NCI-H1694 treated with DMSO at 0.1 percent for 48 hours (cell line): ENCODE measurements at places on chromosomes 1 and 21.
A peak's percentile ranks its signal among the peaks of the same experiment; 100 is the strongest.

DNA sequence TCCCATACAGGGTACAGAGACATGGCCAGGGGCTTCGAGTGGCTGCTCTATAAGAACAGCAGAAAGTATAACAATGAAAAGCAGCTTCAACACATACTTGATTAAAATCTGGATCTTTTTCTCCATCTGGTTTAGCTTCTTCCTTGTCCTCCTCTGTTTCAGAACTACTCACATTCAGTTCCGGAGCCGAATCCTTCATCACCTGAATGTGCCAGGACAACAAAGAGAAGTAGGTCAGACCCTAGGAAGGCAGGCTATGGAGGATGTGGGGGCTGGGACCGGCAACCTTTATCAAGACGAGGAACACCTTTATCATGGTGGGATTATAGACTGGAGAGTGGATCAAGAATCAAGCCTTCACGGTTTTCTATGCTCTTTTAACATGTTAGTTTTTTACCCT is 32.2 kb upstream of the RAP1GAP start:
- DNase-seq: no peak

GRCh38 chr1:175629318-175629694 is 114.1 kb downstream of the TNR start:
- DNase-seq: no peak

DNA sequence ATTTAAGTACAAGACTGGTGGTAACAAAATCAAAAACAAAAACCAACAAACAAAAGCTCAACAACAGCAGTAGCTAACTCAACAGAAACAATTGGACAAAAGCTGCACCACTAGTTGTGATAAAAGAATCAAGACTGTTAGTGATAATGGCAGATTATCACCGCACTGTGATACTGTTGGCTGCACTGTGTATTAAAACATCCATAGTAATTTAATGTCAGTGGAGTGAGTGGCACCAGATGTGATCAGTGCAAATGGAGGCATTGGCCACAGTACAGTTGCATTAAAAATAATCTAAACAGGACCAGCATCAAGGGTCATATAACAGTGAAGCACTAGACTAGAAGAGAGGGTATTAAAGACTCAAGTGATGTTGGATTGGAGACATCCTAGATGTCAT is 1341.3 kb downstream of the MRPL39 start:
- DNase-seq: no peak

GRCh38 chr1:32917521-32917920 is 16.3 kb upstream of the TMEM54 start:
- DNase-seq: no peak

DNA sequence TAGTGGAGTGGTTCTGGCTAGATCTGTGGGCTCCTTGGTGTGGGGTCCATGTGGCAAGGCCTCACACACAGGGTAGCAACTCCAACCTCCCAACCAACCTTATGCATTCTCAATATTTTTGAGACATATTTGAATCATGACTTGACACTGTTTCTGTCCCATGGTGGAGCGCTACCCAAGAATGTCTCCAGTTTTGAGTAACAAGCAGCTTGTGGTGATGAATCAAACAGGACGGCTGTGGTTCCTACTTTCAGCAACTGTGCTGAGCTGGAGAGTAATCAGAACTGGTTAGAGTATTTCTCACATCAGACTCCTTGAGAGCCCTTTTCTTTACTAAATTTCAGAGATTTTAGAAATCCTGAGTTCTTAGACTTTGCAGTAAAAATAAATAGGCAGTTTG is 3.1 kb downstream of the LCE3D start:
- no peak for DNase-seq

- peak; percentile 70 for DNase-seq
These were observed 44.9 kb upstream of the BARHL2 start for GRCh38 chr1:90761781-90762589.

GRCh38 chr1:3670823-3671265 is 18.5 kb downstream of the TP73 start:
- no peak for DNase-seq

GRCh38 chr21:28445141-28445830 is 547.4 kb downstream of the LTN1 start:
- no peak for DNase-seq

GRCh38 chr1:44650159-44650831 is 24.0 kb downstream of the TMEM53 start:
- DNase-seq: no peak

GRCh38 chr1:37094302-37094701 is 60.0 kb upstream of the GRIK3 start:
- no peak for DNase-seq

DNA sequence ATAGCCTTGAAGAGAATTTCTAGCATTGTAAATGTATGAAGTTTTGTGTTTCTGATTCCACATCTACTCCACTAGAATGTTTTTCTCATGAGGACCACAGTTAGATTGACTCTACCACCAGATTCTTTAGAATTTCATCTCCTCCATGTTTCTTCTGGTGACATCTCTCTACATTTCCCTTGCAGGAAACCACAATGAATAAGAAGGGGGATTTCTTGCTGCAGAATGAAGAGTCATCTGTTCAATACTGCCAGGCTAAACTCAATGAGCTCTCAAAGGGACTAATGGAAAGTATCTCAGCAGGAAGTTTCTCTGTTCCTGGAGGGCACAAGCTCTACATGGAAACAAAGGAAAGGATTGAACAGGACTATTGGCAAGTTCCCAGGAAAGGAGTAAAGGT is 18.6 kb downstream of the GBP6 start:
- no peak for DNase-seq

DNA sequence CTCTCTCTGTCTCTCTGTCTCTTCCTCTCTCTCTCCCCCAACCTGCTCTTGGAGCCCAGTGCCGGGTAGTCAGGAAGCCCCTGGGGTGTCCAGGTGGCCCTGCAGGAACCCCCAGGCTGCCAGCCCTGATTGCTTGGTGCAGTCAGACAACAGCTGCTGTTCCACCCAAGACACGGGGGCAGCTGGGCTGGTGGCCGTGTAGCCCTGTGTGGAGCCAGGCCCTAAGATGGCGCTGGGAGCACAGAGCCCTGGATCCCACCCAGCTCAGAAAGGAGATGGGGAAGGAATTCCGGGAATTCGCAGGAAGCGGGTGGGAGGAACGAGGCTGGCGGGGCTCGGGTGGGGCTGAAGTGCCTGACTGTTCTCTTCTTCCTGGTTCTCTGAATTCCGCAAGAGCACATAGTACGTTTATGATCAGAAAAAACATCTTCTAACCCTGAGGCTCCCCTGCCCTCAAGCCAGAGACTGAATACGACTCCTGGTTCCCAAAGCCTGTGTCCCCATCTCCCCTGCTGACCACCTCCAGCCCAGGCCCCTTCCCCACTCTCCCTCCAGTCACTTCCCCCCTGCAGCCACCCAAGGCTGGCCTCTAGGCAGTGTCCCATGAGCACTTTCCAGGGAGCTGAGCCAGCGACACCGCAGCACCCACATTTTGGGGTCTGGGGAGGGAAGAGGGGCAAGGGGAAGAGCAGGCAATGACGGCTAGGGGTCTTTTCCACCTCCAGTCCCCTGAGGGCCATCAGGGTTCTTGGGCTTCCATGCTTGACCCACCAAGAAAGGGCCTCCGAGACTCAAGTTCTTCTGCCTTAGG is 55.0 kb downstream of the WNT9A start:
- DNase-seq: no peak

GRCh38 chr1:3313576-3313950 is 140.9 kb upstream of the ARHGEF16 start:
- no peak for DNase-seq

- no peak for DNase-seq
These were observed 302.8 kb downstream of the MATN1 start for GRCh38 chr1:30420519-30421050.

GRCh38 chr21:42286416-42286815 is 28.8 kb downstream of the TFF3 start:
- no peak for DNase-seq

DNA sequence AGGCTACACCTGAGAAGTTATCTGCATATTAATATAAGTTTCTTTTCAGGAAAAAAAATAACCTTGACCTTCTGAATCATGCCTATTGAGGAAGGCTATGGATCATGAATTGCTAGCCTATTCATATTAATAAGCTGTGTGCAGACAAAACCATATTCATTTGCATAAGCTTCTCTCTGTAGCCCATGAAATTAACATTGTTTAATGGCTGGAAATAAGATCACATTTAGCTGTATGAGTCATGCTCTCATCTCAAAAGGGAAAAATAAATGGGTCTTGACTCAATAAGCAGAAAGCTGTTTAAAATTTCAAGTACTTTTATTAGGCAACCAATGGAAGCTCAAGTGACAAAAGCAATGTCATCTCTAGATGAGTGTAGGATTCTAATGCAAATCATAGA is 330.0 kb upstream of the DEPDC1 start:
- DNase-seq: no peak

DNA sequence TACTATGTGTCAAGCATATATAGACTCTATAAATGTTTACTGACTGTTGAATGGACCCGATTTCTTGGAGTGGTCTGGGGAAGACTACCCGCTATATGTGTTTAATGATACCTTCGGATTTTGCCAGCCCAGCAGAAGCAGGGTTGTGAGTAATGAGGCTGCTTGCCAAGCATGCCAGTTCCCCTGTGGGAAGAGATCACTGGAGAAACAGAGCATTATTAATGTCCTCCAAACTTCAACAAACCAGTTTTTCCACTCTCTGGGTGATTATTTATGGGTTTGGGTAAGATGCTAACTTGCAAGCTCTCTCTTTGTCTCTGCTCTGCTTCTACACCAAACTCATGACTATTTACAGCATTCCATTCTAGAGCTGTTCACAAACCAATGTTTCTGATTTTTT is 25.1 kb upstream of the PHGDH start:
- no peak for DNase-seq

DNA sequence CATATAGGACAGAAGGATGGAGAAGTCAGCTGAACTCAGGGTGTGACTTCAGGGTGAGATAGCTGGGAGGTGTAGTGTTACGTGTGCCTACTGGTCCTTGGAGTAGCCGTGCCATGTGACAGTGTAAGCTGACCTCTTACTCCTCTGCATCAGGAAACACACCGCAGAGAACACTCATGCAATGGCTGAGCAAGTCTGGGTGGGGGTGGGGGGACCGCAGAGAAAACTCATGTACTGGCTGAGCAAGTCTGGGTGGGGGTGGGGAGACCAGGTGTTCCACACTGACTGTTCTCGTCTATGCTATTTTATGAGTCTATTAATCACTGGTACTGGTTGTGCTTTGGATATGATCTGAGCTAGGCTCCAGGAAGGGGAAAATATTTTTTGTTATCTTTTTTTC is 233.1 kb downstream of the PAPPA2 start:
- no peak for DNase-seq

DNA sequence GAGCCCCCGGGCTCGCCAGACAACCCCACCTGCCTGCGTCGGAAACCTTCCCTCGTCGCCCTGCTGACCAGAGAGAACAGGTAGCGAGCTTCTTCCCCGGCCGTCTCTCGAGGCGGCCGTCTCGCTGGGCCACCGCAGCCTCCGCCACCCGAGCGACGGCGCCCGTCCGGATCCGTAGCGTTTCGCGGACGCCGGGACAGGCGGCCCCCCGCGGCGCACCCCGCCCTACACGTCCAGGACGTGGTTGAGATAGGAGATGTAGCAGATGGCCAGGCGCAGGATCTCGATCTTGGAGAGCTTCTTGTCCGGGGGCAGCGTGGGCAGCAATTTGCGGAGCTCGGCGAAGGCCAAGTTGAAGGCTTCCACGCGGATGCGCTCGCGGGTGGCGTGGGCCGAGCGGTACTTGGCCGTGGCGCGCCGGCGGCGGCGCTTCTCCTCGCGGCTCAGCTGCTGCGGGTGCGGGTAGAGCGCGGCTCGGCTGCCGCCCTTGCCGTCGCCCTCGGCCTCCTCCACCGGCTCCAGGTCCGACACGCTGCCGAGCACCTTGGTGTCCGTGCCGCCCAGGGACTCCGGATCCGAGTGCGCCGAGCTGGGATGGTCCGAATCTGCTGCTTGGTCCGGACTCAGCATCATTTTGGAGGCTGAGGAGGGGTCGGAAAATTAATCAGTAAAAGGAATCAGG is 3.0 kb downstream of the NHLH2 start:
- peak; percentile 44 for DNase-seq

GRCh38 chr1:248622570-248623001 is 12.3 kb downstream of the OR2T11 start:
- peak; percentile 69 for DNase-seq

DNA sequence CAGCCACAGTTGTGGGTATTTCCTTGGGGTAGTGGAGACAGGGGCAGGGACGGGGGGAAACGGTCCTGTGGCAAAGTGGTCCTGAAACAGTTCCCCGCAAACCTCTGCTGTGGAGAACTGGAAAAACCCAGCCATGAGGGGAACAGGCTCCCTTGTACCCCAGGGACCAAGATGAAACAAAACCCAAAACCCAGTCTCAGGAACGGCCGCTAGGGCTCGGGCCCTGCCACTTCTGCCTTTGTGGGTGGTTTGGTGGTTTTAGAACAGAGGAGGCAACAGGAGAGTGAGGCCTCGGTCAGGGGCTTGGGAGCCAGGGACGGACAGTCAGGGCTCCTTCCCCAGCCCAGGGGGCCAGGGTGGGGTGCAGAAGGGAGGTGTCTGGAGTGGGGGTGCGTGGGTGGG is 24.8 kb upstream of the EDN2 start:
- DNase-seq: no peak

- DNase-seq: no peak
These were observed 106.1 kb upstream of the RUNX3 start for GRCh38 chr1:25036117-25036546.

GRCh38 chr1:247456914-247457639 is 827 bp downstream of the OR2B11 start:
- no peak for DNase-seq

DNA sequence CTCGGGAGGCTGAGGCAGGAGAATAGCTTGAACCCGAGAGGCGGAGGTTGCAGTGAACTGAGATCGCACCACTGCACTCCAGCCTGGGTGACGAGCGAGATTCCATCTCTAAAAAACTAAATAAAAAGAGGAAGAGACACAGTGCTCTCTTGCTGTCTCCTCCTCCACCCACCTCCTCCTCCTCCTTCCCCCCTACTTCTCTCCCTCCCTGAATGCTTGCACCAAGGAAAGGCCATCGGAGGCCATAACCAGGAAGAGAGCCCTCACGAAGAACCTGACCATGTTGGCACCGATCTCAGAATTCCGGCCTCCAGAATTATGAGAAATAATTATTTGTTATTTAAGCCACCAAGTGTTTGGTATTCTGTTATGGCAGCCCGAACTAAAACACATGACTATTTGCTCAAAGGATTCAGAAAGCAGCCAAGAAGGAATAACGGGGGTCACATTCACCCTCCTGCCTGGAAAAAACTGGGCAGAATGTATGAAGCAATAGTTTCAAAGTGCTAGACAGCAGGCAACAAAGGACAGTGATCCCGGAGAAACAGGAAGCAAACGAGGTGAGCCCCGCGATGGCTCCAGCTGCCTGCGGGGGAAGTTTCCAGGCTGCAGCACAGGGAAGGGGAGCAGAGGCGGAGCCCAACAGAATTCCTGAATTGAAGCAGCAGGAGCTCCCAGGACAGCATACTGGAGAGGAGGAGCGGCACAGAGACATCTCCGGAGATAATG is 35.8 kb downstream of the LDLRAD1 start:
- no peak for DNase-seq

DNA sequence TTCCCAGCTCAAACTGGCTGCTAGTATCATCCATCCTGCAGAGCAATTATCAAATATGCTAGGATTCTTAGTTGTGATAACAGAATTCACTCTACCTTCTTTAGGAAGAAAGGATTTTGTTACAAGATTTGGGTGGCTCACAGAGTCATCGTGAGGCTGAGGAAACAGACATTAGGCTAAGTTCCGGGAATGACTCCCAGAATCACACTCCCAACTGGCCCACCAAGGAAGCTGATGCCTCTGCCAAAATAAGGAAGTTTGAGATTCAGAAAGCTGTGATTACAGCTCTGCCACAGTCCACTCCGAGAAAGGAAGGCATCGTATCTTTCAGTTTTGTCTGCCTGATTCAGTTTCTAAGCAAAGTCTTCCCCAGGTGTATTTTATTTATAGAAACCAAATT is 50.6 kb upstream of the LYPLAL1 start:
- no peak for DNase-seq
